ENCODE measurements at places on chromosomes 2 and 18. TPM values are rescaled to one million over a fixed set of nuclear protein-coding genes. Genes with fewer than 3 reads are reported as not detected.

DNA sequence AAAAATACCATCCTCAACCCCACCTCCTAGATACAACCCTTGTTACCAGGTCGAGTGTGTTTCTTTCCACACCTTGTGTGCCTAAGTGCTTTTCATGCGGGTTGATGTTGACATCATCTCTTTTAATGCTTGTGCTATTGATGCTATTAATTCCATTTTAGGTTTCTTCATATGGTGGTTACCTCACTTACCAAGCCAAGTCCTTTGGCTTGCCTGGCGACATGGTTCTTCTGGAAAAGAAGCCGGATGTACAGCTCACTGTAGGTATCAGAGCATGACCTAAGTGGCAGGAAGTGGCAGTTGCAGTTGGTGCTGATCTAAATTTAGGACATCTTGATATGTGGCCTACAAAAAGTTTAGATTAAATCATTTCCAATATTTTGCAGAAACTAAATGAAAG is 149.9 kb upstream of the TTC39C start:
- DNase-seq: peak; percentile 44

- peak; percentile 43 for DNase-seq
Observed at GRCh38 chr2:60550178-60550983, 3.1 kb downstream of the BCL11A start.

- no peak for DNase-seq
Observed at GRCh38 chr2:165743442-165743841, 50.6 kb downstream of the GALNT3 start.

DNA sequence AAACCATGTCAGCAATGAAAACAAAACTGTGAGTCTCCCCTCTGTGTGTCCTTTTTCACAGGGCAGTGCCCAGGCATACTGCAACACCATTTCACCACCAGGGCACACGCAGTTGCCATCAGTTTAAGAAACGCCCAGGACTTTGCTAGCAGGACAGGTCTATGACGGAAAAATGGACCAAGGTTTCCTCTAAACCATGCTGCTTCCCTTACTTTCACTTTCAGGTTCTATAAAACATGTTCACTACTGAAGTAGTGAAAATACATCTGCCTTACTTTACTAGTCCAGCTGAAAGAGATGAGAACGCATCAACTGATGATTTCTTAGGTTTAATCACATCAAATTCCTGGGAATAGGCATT is 110.5 kb downstream of the TCF4 start:
- peak; percentile 40 for DNase-seq

DNA sequence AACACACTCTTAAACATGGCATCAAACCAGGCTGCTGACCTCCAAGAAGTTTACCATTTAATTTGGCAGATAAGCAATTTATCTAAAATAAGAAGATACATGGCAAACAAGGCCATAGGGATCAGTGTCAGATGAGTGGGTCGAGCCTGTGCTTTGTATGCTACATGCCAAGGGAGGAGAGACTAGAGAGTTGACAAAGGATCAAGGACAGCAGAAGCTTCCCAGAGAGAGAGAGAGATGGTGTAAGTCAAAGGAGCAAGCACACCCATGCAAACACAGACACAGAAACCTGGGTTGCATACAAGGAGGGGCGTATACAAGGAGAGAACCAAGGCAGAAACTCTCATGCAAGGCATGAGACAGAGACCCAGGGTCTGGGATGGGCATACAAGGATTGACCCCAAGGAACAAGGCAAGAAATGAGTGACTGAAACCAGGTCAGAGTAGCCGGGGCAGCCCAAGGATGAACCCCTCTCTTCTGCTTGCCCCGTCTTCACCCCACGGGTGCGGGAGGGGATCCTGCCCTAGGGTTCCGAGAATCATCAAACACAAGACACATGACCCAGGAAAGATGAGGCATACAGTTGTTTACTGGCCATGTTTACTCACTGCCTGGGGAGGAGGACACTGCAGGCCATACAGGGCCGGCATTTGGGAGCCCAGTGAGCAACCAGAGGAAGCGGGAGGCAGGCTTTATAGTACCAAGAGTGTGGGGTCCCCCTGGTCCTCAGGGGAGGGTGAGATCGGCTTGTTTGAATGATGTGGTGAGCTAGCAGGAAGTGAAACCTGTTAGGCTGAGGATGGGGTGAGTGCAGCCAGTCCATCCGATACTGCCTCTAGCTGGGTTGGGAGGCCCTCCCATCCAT is 529.2 kb upstream of the ID2 start:
- DNase-seq: no peak

GRCh38 chr2:71613403-71613952 is 160.1 kb downstream of the DYSF start:
- DNase-seq: no peak

DNA sequence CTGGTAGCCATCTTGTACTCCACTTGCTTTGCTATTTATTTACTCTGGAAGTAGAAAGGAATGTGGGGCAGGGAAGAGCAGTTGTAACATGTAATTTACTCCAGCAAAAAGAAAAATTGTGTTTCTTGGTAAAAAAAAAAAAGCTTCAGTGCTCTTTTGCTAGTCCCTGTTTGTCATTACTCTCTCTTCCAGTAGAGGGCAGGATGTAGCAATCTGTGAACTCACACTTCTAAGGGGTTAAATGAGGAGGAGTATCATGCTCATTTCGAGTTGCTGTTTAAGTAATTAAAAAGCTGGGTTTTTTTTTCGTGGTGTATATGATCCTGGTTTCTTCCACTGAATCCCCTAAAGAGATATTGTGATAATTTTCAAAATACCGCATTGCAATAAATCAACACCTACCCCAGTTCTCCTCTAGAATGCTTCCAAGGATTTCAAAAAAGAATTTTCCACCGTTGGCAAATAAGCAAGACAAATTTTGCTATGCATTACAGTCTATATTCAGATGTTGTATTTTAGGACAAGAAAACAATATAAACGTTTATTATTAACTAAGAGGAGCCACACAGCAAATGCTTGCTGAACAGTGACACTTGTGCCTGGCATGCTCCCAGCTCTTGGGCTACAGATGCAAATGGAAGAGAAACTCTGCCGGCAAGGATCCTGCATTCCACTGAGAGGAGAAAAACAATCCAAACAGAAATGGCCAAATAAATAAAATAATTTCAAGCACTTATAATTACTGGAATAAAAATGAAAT is 261.6 kb downstream of the ASXL3 start:
- DNase-seq: no peak

DNA sequence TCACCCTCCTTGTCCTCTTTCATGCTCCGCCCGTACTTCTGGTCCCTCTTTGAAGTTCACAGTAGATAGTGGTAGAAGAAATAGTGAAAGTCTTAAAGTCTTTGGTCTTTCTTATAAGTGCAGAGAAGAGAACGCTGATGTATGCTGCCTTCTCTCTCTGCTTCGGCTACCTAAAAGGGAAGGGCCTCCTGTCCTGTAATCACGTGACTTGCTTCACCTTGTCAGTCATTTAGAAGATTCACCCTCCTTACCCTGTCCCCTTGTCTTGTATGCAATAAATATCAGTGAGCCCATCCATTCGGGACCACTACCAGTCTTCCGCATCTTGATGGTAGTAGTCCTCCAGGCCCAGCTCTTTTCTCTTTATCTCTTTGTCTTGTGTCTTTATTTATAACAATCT is 144.6 kb downstream of the ARL4C start:
- DNase-seq: no peak

DNA sequence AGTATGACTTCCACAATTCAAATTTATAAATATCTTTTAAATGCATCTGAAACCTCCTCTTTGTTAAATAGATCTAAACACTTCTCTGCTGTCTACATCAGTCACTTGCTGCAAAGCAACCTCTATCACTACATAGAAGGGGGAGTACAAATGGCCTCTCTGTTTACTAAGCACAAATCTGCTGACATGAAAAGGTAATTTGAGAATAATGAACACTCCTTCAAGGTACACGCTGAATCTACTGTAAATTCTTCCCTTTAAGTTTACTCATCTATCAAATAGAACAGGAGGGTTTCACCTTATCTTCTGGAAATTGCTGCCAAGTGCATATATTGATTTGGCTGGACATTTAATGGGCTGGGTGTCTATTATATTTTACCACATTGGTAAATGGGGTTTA is 879.6 kb downstream of the SUCLG1 start:
- no peak for DNase-seq

- no peak for DNase-seq
Observed at GRCh38 chr2:102967451-102967850, 205.6 kb downstream of the TMEM182 start.

DNA sequence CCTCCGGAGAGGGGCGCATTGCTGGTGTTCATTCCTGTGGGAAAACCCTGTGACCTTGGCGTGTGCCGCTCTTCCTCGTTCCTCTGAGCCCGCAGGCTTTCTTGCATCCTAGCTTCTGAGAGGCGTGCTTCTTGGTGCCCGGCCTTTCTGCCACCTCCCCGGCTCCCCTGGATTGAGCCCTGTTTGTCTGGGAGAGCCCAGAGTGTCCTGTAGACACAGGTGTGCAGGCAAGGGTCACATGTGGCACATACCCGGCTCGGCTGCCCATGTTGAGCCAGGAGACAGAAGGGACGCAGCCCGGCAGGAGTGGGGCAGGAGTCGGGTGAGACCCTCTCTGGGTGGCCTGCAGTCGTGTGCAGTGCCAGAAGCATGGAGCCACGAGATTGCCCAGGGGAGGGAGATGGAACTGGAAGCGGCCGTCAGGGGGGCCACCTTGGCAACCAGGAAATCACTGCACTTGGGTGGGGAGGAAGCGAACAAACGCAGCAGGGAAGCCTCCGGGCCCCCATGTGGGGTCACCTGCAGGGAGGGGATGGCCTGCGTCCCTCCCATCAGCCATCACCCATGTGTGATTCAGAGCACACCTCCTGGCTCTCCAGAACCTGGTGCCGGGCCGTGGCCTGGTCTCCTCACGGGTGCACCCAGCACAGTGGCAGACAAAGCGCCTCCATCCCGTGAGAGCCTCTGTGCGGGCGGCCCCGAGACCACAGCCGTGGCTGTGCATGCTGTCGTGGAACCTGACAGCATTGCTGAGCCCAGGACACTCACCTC is 92.9 kb downstream of the SH3BP4 start:
- DNase-seq: no peak

- DNase-seq: no peak
Observed at GRCh38 chr2:102159295-102159694, 16.7 kb downstream of the IL1R1 start.

The PPIL3 gene
- total RNA-seq: 42.6 TPM

The KCNG2 gene
- total RNA-seq: not detected

The LAMA1 gene
- not detected for total RNA-seq

The MPP4 gene
- total RNA-seq: not detected

The SLC23A3 gene
- total RNA-seq: 3.3 TPM

The FOXI3 gene
- total RNA-seq: not detected

The REG3G gene
- total RNA-seq: not detected
